Endothelial cell (in vitro differentiated cells): ENCODE measurements at places on chromosomes 5 and 9.

GRCh38 chr9:79266986-79267385 is 304.8 kb upstream of the TLE4 start:
- DNase-seq: no peak

GRCh38 chr5:126124706-126125345 is 298.4 kb upstream of the GRAMD2B start:
- no peak for DNase-seq

DNA sequence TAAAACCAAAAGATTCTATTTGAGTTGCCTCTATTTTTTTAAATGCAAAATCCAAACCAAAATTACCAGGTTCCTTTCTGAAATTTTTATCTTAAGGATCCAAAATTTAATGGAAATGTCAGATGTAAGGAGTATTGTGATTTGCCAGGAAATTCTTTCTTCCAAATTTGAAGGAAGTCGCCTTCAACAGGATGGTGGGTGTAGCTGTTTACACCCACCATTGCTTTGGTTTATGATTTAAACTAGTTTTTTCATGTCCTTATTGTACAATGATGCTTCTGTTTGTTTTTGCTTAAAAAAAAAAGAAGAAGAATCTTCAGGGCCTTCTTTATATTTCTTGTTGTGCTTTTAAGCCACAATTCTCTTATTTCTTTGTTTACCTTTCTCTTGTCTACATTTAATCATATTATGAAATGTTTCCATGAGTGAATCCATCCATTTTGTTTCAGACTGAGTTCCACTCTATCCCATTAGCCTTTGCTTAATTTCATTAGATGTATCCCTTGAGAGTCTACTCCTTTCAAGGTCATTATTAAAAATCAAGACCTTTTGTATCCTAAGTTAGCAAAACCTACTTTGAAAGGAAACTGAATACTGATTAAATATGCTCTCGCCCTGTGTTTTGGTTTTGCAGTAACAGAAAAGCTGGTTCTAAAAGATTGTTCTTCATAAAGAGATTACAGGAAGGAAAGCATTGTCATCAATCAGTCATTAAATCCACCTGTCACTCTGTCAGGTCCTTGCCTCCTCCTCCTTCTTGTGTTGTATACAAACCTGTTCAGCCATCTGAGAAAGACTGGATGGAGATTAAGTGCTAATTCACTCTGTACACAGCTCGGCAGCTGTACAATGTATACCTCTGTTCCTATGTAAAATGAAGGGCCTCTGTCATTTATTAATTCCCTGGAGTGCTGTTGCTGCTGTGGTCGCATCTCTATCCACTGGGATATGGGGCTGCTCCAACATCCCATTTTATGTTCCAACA is 45.5 kb upstream of the SLC2A8 start:
- DNase-seq: no peak

DNA sequence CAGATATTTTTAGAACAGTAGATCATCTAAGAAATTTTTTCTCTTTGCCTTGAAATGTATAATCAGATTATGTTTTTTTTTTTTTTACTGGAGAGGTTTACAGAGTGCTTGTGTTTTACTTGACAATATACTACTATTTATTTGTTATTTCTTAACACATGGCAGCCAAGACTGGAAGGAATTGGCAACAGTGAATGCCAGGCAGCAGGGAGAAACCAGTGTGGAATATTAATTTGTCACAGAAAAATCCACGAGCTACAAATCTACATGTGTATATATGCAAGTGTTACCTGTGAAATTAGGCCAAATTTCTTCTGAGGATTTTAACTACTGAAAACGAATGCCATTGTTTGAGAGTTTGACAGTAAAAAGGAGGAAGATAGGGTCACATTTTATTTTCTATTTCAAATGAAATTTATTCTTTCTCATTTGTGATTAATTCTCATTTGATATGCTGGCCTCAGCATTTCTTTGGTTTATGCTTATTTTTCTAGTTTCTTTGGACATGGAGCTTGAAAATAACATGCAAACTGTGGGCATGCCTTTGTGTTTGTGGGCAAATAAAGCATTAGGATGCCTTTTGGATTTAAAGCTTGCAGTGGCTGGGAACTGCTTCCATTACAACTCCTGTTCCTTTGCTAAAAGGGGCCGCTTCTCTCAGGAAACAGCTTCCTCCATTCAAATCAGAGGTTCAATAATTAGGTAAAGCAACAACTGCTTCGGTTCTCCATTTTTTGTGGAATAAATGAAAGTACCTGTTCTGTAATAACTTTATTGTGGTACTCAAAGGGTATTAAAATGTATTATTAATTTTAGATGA is 39.0 kb upstream of the ZFYVE16 start:
- DNase-seq: no peak

DNA sequence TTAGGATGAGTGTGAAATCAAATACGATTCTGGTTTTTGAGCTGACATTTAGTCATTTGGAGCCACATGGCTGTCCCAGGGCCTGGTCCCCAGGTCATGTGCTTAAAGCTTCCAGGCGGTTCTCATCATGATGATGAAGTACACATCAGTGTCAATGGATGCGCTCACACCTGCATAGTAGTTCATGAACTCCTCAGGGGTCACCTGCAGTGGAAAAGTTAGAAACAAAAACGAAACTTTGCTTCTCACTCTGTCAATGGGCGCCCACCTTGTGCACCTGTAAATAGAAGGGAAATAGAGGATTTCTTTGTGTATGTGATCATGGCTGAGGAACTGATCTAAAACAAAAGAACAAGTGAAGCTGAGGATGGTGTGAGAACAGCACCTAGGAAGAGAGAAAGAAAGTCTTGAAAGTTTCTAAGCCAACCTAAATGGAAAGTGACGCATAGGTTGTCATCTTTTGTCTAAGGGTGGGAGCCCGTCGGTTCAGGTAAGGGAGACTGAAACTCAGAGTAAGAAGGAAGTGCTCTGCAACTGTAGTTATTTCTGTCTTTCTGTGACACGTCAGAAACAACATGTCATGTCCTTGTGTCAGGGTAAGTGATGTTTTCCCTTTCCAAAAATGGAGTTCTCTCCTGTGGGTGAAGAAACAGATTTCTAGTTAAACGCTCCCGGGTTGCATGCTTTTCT is 33.8 kb downstream of the CAPSL start:
- no peak for DNase-seq
